Dermis blood vessel endothelial cell (primary cell): ENCODE measurements at places on chromosomes 4 and X. TPM values are rescaled to one million over a fixed set of nuclear protein-coding genes. Genes with fewer than 3 reads are reported as not detected.

Gene MAGEC3
- not detected in 2 replicates for total RNA-seq

Gene SPANXA2
- not detected in 2 replicates for total RNA-seq

Gene ASB12
- not detected in 2 replicates for total RNA-seq

Gene FAM9A
- not detected in 2 replicates for total RNA-seq

Gene AREG
- total RNA-seq: 0.19 and 0.34 TPM in 2 replicates

Gene HELT
- not detected in 2 replicates for total RNA-seq

Gene GATA1
- total RNA-seq: not detected in 2 replicates

Gene UGT2B17
- total RNA-seq: not detected in 2 replicates

Gene CASP6
- 71.5 and 71.8 TPM in 2 replicates for total RNA-seq

Gene TRMT44
- total RNA-seq: 14.9 and 23.0 TPM in 2 replicates

Gene BANK1
- 0.09 TPM in 1 of 2 replicates, not detected in the other for total RNA-seq

Gene SERTM2
- not detected in 2 replicates for total RNA-seq

Gene PFKFB1
- total RNA-seq: 0.05 TPM in 1 of 2 replicates, not detected in the other

Gene NAA15
- total RNA-seq: 23.7 and 34.6 TPM in 2 replicates

Gene PCDH18
- 0.19 and 1.7 TPM in 2 replicates for total RNA-seq

Gene MGST2
- total RNA-seq: 84.3 and 117 TPM in 2 replicates

Gene INTU
- total RNA-seq: 2.7 and 3.1 TPM in 2 replicates

Gene CFP
- 0.19 and 0.85 TPM in 2 replicates for total RNA-seq

Gene NDNF
- total RNA-seq: 4.1 and 6.7 TPM in 2 replicates

Gene MMGT1
- total RNA-seq: 5.8 and 13.0 TPM in 2 replicates

Gene CAPN6
- total RNA-seq: not detected in 2 replicates

Gene HSFX2
- total RNA-seq: 0.37 TPM in 1 of 2 replicates, not detected in the other
